GM23248 (cell line): ENCODE measurements at places on chromosomes 16 and 17. TPM values are rescaled to one million over a fixed set of nuclear protein-coding genes. Genes with fewer than 3 reads are reported as not detected.
A peak's percentile ranks its signal among the peaks of the same experiment; 100 is the strongest.

Gene ENDOV
- total RNA-seq, result 25.1 and 50.3 TPM in 2 replicates

DNA sequence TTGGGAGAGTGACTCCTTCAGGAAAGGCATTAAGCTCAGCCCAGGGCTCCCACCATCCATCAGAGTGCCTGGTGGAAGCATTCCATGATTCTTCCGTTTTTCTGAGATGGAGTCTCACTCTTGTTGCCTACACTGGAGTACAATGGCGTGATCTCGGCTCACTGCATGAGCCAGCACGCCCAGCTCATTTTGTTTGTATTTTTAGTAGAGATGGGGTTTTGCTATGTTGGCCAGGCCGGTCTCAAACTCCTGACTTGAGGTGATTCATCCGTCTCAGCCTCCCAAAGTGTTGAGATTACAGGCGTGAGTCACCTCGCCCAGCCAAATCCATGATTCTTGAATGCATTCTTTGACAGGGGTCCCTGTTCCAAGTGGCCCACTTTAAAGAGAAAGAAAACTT is 23.1 kb downstream of the MIS12 start:
- no peak overlapping the region for H3K4me3 ChIP-seq
- no peaks in the 10 kb centered on the region for H3K36me3 ChIP-seq
- H3K27ac ChIP-seq, result 0 out of 2 replicates have a peak overlapping the region, but pooled peaks have one; percentile 18
- H3K27me3 ChIP-seq, result no peaks in the 10 kb centered on the region

Gene PERCC1
- not detected in 2 replicates for total RNA-seq

- peaks cover 8% of the 10 kb centered on the region for H3K4me1 ChIP-seq
- H3K27ac ChIP-seq, result no peak overlapping the region
- no peak for DNase-seq
- H3K36me3 ChIP-seq, result no peaks in the 10 kb centered on the region
Measured at GRCh38 chr17:74041869-74042640, 161.4 kb upstream of the RPL38 start.

Gene CSH2
- total RNA-seq, result not detected in 2 replicates

Gene KRT32
- total RNA-seq, result not detected in 2 replicates

DNA sequence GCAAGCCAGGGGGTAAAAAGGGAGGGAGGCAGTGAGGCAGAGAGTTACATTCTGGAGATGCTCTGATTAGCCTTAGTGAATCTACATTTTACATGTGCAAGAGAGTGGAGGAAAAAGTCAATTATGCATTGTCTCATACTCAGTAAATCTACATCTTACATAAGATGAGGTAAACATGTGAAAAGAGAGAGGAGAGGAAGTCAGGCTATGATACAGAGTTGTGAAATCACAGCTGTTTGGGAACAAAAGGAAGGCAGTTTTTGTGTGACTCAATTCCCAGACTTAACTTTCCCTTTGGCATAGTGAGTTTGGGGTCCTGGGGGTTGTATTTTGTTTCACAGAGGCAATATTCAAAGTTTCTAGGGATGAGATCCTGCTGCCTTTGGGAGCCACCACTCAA is 67.8 kb downstream of the GP2 start:
- H3K4me1 ChIP-seq, result no peaks in the 10 kb centered on the region
- no peaks in the 10 kb centered on the region for H3K27me3 ChIP-seq
- H3K4me3 ChIP-seq, result no peak overlapping the region
- H3K36me3 ChIP-seq, result no peaks in the 10 kb centered on the region
- no peak for DNase-seq

- H3K36me3 ChIP-seq, result peaks cover 72% of the 10 kb centered on the region
- peak; percentile 43 for DNase-seq
- no peak overlapping the region for H3K27ac ChIP-seq
- H3K4me1 ChIP-seq, result no peaks in the 10 kb centered on the region
- H3K27me3 ChIP-seq, result no peaks in the 10 kb centered on the region
- H3K4me3 ChIP-seq, result no peak overlapping the region
Measured at GRCh38 chr16:74304164-74304834, 7.7 kb downstream of the PSMD7 start.

Gene ERN2
- total RNA-seq, result not detected in 2 replicates

Gene BICDL2
- 0.11 TPM in 1 of 2 replicates, not detected in the other for total RNA-seq

Gene TNFAIP1
- 47.7 and 50.8 TPM in 2 replicates for total RNA-seq

DNA sequence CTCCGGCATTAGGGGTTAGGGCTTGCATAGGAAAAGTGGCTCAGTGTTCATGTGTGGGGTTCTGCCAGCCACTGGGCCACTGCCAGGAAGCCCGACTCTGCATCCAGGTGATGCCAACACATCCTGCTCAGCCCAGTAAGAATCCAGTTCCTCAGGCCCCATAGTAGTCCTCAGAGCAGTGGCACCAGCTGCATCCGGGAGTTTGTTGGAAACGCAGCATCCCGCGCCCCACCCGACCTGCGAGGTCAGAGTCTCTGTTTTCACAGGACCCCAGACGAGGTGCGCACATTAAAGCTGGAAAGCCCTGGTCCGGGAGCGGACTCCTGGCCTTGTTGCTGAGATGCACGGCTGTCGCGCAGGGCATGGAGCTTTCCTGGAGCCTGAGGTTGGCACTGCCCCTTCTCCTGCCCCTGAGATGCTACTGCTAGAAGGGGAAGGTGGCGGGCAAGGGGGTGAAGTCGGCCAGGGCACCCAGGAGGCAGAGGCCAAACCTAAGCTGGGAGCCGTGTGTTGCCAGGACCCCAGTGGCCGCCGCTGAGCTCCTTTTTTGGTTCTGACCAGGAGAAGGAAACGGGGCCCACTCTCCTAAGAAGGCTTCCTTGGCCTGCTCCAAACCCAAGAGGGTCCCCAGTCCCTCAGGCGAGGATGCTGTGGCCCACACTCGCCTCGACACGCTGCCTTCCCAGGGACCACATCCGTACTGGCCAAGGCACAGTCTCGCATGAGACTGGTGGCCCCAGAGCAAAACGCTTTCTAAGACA is 44.4 kb downstream of the NOS2 start:
- H3K4me1 ChIP-seq, result no peaks in the 10 kb centered on the region
- H3K36me3 ChIP-seq, result no peaks in the 10 kb centered on the region
- no peaks in the 10 kb centered on the region for H3K27me3 ChIP-seq
- H3K4me3 ChIP-seq, result no peak overlapping the region
- no peak overlapping the region for H3K27ac ChIP-seq

DNA sequence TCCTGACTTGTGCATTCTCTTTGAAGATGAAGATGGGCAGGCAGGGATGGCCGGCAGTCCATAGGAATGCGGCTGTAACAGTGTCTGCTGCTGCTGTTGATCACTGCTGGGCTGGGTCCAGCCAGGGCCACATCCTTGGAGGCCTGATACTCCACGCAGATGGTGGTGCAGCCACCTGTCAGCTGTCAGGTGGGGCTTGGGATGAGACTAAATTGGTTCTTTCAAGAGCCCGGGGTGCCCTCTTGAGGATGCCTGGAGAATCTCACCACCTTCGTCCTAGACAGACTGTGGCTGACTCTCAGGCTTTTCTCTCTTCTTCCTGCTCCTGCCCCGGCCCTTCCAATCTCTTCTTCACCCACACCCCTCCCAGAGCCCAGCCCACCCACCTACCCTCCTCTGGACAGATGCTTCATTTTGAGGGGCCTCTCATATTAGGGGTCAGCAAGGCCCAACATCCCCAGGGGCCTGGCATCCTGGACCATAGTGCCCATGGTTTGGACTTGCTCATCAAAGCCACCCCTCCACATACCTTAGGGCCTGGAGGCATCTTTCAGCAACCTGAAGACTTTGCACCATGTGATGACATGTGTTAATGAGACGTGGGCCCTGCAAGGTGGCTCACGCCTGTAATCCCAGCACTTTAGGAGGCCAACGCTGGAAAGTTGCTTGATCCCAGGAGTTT is 19.1 kb downstream of the OSBPL7 start:
- H3K36me3 ChIP-seq, result no peaks in the 10 kb centered on the region
- peaks cover 3% of the 10 kb centered on the region; the same call in 1 of the 2 replicates for H3K27me3 ChIP-seq
- no peaks in the 10 kb centered on the region for H3K4me1 ChIP-seq
- no peak overlapping the region for H3K27ac ChIP-seq
- H3K4me3 ChIP-seq, result no peak overlapping the region

Gene PYDC1
- not detected in 2 replicates for total RNA-seq

GRCh38 chr17:10380631-10381408 is 8.0 kb upstream of the MYH13 start:
- DNase-seq, result peak; percentile 40
- no peaks in the 10 kb centered on the region for H3K36me3 ChIP-seq
- no peaks in the 10 kb centered on the region for H3K4me1 ChIP-seq
- H3K27me3 ChIP-seq, result peaks cover 29% of the 10 kb centered on the region

DNA sequence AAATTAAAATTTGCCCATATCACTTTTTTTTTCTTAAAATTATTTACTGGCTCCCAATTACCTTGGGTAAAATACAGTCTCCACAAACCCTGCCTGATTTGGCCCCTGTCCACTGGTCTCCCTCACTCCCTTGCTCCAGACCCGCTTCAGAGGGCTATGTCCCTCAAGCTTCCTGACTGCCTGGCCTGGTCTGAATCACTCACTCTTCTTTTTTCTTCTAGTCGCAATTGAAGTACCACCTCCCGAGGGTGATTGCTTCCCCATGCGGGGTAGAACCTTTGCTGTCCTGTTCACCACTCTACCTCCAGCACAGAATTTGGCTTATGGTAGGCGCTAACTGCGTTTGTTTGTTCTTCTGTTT is 598 bp upstream of the PGAP3 start:
- peaks cover 8% of the 10 kb centered on the region for H3K4me1 ChIP-seq
- peak overlapping the region; percentile 64 for H3K27ac ChIP-seq
- no peaks in the 10 kb centered on the region for H3K27me3 ChIP-seq
- DNase-seq, result peak; percentile 45
- H3K36me3 ChIP-seq, result no peaks in the 10 kb centered on the region

DNA sequence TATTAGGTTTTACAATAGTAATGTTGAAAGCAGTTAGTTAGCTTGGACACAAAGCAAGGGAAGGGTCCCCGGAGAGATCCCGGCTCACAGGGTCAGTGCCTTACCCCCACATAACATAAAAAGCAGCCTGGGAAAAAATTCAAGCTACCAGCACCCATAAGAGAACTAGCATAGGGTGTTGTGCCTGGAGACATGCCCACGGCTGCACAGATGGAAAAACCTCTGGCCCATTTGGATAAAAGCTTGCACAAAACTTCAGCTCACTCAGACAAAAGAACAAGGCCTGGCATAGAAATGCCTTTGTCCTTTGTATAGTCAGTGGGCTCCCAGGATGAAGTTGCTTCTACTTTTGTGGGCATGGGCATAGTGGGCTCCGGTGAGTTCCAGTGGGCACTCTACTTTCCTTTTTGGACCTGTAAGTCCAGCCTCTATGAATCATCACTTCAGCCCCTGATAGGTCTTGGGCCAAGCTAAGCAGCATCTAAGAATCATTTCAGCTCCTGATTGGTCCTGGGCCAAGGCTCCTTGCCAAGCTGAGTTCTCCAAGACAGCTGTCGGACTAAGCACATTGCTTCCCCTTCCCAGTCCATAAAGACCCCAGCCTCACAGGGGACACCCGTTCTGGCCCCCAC is 1.3 kb upstream of the RDM1 start:
- H3K27ac ChIP-seq, result no peak overlapping the region
- no peak for DNase-seq
- no peaks in the 10 kb centered on the region for H3K36me3 ChIP-seq
- H3K27me3 ChIP-seq, result no peaks in the 10 kb centered on the region
- no peak overlapping the region for H3K4me3 ChIP-seq
- H3K4me1 ChIP-seq, result no peaks in the 10 kb centered on the region

- no peaks in the 10 kb centered on the region for H3K36me3 ChIP-seq
- peaks cover 8% of the 10 kb centered on the region; the same call in 1 of the 2 replicates for H3K27me3 ChIP-seq
Measured at GRCh38 chr17:74432766-74433391, 991 bp downstream of the GPRC5C start.

Gene FAM20A
- total RNA-seq, result 7.5 and 9.3 TPM in 2 replicates

DNA sequence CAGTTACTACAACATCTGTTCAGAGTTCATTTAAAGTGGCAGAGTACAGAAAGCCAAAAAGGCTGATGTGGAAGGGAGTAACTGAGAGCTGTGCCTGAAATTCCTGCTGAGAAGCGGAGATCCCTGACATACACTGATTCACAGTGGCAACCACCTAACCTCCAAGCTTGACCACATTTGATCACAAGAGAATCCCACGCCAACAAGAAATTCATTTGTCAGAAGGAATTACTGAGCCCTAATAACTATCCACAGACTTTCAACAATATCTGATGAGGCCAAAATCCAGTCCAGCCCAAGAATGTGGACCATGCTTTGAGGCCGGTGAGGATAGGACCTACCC is 168.5 kb upstream of the RPH3AL start:
- peaks cover 10% of the 10 kb centered on the region; the same call in 1 of the 2 replicates for H3K36me3 ChIP-seq
- no peaks in the 10 kb centered on the region for H3K4me1 ChIP-seq
- H3K27ac ChIP-seq, result no peak overlapping the region
- no peak overlapping the region for H3K4me3 ChIP-seq

Gene ENPP7
- not detected in 2 replicates for total RNA-seq

DNA sequence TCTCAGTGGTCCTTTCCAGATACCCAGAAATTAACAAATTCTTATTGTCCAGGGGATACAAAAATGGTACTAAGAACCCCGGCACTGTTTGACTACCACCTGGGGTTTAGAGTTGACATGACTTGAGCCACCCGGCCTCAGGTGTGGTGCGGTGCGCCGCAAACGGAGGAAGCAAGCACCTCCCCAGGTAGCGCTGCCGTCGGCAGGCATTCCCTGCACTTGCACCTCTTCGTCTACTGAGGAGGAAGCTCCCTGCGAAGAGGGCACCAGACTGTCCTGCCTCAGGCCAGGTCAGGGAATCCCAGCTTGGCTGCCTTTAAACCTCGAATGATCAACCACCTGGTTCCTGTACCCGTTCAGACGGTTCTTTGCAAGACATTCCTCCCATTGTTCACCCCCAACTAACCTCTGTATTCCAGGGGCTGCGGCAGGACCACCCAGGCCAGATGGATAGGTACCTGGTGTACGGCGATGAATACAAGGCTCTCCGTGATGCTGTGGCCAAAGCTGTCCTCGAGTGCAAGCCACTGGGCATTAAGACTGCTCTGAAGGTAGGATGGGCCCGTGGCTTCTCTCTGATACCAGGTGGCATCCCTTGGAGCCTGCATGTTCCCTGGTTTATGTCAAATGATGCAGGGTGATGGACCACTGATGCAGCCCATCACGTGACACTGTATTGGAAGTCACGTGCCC is 40.8 kb upstream of the ENDOV start:
- no peak overlapping the region for H3K27ac ChIP-seq
- DNase-seq, result no peak
- H3K36me3 ChIP-seq, result peaks cover 68% of the 10 kb centered on the region

- no peak overlapping the region for H3K4me3 ChIP-seq
- H3K4me1 ChIP-seq, result peaks cover 3% of the 10 kb centered on the region
- H3K27ac ChIP-seq, result no peak overlapping the region
- H3K36me3 ChIP-seq, result no peaks in the 10 kb centered on the region
- no peak for DNase-seq
Measured at GRCh38 chr16:86217001-86217890, 293.1 kb upstream of the FOXF1 start.

Gene SPATA32
- total RNA-seq, result not detected in 2 replicates

Gene ITGB3
- 6.7 and 7.2 TPM in 2 replicates for total RNA-seq

Gene CLEC3A
- not detected in 2 replicates for total RNA-seq

Gene KCNJ2
- 0.63 and 1.1 TPM in 2 replicates for total RNA-seq

- no peak overlapping the region for H3K4me3 ChIP-seq
- DNase-seq, result peak; percentile 11
- no peaks in the 10 kb centered on the region for H3K27me3 ChIP-seq
- H3K27ac ChIP-seq, result no peak overlapping the region
Measured at GRCh38 chr16:28981517-28981916, 3.3 kb upstream of the LAT start.

GRCh38 chr16:87420026-87421002 is 28.2 kb downstream of the MAP1LC3B start:
- DNase-seq, result no peak
- no peaks in the 10 kb centered on the region for H3K27me3 ChIP-seq
- H3K4me3 ChIP-seq, result no peak overlapping the region
- no peaks in the 10 kb centered on the region for H3K4me1 ChIP-seq
- H3K27ac ChIP-seq, result no peak overlapping the region

Gene RNF222
- not detected in 2 replicates for total RNA-seq

Gene KRTAP2-3
- total RNA-seq, result 0.38 and 13.4 TPM in 2 replicates

- H3K36me3 ChIP-seq, result no peaks in the 10 kb centered on the region
- no peaks in the 10 kb centered on the region for H3K4me1 ChIP-seq
- DNase-seq, result no peak
- H3K4me3 ChIP-seq, result no peak overlapping the region
Measured at GRCh38 chr16:7124701-7125100, 207.9 kb upstream of the RBFOX1 start.

Gene TRIM65
- 24.2 and 25.7 TPM in 2 replicates for total RNA-seq
